HepG2 (cell line): ENCODE measurements at places on chromosomes 2 and 18.

DNA sequence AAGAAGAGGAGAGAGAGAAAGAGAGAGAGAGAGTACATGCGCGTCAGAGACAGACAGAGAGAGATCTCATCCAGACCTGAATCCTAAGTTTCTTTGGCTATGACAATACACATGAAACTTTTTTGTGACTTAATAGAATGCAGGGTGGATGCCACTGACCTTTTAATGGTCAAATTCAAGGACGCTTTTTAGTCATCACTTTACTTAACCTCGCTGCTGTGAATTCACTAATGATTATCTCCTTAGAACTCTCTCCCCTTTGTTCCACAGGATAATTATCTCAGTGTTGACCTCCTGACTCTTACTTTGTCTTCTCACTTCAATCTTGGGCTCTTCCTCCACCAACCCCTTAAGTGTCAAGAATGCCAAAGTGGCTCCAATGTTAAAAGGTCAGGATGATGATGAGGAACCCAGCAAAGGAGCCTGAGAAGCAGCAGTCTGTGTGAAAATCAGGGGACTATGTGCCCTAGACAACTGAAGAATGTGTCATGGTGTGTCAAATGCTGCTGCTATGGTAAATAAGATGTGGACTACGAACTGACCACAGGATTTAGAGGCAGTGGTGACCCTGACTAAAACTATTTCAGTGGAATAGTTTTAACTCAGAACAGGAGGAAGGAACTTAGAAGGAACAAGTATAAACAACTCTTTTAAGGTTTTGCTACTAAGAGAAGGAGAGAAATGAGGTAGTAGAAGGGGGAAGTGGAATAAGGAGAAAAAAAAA lies 382.1 kb downstream of the ZEB2 start:
- DNase-seq = peak; percentile 34

- no peak for DNase-seq
Measured at GRCh38 chr2:211903961-211904360, 634.6 kb downstream of the ERBB4 start.

- peak; percentile 16 for DNase-seq
Measured at GRCh38 chr2:95289253-95289652, 7.9 kb upstream of the KCNIP3 start.

- DNase-seq = no peak
Measured at GRCh38 chr2:80001701-80002101, 302.9 kb downstream of the LRRTM1 start.

DNA sequence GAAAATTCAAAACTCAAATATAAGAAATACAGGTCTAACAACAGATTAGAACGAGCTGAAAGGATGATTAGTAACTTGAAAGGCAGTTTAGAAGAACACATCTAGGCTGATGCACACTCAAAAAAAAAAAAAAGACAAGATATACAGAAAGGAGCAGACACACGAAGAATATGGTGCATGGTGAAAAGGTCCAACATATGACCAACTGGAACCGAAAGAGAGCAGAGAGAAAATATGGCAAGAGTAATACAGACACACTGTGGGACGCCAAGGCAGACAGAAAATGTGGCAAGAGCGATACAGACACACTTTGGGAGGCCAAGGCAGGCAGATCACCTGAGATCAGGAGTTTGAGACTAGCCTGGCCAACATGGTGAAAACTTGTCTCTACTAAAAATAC lies 39.8 kb downstream of the NDUFA10 start:
- DNase-seq = no peak

GRCh38 chr2:16475586-16475985 lies 190.0 kb downstream of the CYRIA start:
- DNase-seq = no peak

- no peak for DNase-seq
Measured at GRCh38 chr2:233261819-233262555, 10.5 kb downstream of the ATG16L1 start.

GRCh38 chr2:62300925-62301324 lies 105.0 kb downstream of the B3GNT2 start:
- DNase-seq = no peak

DNA sequence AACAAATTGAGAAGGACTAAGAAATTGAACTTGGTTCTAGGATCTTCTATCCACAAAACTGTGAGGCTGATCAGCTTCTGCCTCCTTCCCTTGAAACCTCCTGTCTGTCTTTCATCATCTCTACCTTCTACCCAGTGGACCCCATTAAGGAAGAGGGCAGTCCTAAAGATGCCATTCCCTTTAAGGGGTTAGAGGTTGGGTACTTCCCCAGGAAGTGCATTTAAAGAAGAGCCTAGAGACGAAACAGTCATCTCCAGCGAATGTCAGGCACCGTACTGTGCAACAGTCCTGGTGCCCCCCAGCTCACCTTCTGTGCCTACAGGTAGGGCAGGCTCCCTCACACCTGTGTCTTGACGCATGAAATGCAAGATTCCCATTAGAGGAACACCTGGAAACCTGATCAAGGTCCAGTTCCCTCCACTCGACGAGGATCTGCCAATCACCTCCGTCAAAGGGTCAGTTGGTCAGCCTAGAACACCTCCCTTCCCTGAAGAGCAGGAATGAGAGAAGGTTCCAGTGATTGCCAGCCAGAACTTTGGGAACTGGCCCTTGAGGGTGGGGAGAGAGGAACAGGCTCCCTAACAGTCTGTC lies 20.9 kb downstream of the LOXHD1 start:
- DNase-seq = no peak

DNA sequence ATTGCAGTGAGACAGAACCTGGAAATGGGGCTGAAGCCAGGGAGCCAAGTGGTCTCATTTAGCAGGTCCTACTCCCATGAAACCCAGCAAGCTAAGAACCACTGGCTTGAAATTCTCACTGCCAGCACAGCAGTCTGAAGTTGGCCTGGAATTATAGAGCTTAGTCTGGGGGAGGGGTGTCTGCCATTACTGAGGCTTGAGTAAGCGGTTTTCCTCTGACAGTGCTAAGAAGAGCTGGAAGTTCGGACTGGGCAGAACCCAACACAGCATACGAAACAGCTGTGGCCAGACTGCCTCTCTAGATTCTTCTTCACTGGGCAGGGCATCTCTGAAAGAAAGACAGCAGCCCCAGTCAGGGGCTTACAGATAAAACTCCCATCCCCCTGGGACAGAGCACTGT lies 305.7 kb upstream of the SETBP1 start:
- no peak for DNase-seq

DNA sequence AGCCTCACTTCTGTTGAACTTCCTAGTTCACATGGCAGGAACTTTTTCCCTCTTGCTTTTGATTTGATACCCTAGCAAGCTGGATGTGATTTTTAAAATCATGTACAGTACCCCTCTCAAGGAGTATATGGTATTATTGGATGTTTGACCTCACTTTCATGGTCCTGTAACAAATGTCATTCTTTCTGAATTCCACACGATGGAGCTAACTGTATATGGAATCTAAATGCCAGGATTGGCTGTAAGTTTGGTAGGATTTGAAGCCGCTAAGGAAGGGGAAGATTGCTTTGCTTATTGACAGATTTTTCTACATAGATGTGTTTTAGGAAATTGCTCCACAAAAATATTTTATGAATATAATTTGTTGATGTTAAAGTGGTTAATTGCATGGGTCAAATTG lies 18.3 kb downstream of the MAIP1 start:
- DNase-seq = peak; percentile 46

DNA sequence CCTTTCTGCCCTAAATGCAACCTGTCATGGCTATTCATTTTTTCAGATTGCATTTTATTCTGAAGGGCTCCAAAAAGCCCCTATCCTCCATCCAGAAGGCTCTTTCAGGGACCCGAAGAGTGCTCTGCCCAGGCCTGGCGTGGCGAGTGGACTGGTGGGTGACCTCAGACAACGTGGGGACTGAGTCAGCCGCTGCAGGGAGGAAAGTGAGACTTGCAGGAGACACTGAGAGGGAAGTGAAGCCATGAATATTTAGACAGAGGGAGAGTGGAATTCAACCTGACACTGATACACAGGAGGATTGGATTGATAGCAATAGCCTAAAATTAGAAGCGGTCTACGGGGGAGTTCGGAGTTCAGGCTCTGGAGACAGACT lies 63.6 kb upstream of the SIX2 start:
- no peak for DNase-seq

DNA sequence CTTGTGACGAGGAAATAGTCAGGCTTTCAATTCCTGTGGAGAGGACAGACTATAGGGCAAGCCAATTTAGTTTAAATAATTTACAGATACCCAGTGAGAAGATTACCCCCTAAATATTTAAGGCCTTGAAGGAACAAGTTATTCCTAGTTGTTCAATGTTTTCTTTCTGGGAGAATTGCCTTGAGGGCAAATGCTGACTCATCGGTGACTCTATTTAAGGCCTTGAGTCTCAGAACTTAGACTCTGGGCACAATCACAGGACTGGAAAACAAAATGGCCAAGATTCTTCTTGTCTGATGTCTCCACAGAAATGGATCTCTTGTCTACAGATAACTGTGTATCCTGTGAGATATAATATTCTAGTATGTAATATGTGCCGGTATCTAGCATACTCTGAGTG lies 467.1 kb downstream of the SUCLG1 start:
- DNase-seq = no peak

DNA sequence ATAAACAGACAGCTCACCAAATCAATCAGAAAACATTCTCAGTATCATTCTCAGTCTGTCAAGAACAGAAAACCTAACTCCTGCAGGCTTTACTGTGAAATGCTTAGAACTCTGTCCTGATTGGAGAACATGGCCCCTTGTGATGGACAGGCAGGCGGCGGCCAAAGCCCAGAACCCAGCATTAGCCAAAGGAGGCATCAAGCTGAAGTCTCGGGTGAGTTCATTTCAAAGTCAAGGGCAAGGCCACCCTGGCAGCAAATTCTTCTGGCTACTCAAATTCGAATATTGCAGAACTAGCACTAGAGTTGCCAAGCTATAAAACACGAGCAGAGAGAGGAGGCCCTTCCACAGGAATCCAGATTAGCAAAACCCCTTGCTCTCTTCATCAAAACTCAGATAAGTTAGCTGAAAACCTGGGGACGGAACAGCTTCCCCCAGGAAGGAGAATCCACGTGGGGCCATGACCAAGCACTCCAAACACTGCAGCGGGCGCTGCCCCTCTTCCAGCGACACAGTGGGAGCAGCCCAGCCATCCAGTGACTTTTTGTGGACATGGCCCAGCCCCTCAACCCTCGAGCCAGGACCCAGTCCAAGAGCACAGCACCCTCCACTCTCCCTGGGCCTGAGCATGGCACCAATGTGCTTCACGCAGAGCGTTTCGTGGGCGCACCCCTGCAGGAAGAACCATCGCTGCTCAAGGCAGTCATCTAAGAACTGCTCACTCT lies 98.6 kb downstream of the HDAC4 start:
- no peak for DNase-seq
